IMR-90 (cell line): ENCODE measurements at places on chromosomes 2 and 18. TPM values are rescaled to one million over a fixed set of nuclear protein-coding genes. Genes with fewer than 3 reads are reported as not detected.

GRCh38 chr18:811892-812375 is at the start of gene YES1:
Gene YES1, minus strand, starts transcription at chr18:812242. Its CDS starts 55,415 bp downstream, at chr18:756827.
- no peak for DNase-seq

DNA sequence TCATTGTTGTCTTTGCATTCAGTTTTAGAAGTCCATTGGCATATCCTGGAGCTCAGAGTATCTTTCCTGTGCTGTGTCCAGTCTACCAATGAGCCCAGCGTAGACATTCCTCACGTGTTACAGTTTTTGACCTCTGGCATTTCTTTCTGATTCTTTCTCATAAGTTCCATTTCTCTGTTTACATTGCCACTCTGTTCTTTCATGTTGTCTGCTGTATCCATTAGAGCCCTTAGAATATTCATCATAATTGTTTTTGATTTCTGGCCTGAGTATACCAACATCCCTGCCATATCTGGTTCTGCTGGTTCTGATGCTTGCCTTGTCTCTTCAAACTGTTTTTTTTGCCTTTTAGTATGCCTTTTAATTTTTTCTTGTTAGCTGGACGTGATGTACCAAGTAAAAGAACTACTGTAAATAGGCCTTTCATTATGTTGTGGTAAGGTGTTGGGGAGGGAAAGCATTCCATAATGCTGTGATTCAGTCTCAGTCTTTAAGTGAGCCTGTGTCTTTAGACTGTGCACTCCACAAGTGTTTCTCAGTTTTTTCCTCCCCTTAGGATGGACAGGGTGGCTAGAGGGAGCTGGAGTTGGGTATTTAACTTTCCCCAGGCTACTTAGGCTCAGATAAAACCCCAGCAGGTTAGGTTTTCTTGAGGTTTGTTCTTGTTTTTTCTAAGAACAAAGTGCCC is 35.6 kb downstream of the CEP192 start:
- peak; percentile 53 for DNase-seq

- no peak for DNase-seq
Observed at GRCh38 chr2:138974651-138975050, 194.5 kb upstream of the NXPH2 start.

GRCh38 chr2:121078899-121079298 is 206.1 kb downstream of the TFCP2L1 start:
- DNase-seq = no peak

GRCh38 chr2:148021059-148021861 is at the start of gene MBD5:
Gene MBD5, plus strand, starts transcription at chr2:148021091.
- peak; percentile 58 for DNase-seq

- DNase-seq = no peak
Observed at GRCh38 chr18:78192054-78192453, 787.6 kb upstream of the SALL3 start.

GRCh38 chr2:10664652-10665051 is 25.1 kb downstream of the NOL10 start:
- no peak for DNase-seq

Gene CDK5R2
- not detected in 2 replicates for polyA plus RNA-seq

Gene SMAD2
- 35.8 and 41.7 TPM in 2 replicates for polyA plus RNA-seq

DNA sequence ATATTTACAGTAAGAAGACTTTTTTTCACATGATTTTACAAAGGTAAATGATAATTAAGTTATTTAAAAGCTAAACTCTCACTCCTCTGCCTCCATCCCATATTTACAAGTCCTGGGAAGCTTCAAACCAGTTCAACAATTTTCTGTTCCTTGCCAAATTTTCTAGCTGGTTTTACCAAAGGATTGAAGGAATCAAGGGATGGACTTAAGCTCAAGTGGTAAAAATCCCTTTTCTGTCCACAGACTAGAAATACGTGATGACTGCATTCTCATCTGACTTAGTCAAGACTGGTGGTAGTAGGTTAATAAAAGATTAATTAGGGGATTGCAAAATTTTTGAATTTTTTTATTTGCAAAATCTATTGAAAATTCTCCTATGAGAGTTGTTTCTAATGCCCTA is 297.3 kb downstream of the MTX2 start:
- no peak for DNase-seq

Gene CRYGD
- polyA plus RNA-seq = not detected in 2 replicates

DNA sequence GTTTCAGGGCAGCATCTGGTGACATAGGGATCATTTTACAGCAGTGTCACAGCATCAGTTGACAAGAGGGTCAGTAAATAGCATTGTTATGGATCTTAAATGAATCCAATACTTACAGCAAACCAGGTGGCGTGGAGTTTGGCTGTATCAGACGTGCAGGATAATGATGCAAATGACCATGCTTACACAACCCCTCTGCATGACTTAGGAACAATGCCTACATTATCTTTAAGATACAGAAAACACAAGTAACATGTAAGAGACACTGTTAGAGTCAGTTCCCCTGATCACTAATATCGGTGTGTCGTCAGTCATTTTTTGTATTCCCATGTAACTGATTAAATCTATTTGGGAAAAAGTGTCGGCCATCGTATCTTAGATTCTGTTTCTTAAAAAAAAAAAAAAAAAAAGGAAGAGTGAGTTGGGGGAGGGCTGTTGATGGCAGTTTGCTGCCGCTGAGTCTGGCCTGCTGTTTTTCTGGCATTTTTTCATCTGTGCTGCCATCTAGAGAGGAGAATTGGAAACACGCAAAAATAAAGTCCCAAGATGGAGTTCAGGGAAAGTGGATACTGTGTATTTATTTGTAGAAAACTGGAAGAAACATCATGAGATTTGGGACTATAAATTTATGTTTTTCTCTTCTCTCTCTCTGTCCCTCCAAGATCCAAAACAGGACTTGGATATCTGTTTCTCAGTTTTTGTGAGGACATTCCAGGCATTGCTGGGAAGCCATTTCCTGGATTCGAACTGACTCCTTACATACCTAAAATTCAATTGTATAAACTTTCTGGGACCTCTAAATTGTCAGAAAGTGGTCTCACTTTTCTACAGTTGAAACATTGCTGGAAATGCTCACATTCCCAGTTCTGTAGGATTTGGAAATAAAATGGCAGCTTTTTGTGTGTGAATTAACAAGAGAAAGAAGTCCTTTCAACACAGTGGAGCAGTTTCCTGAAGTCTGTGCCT is 60.3 kb upstream of the AGPS start:
- peak; percentile 83 for DNase-seq

- no peak for DNase-seq
Observed at GRCh38 chr2:236874866-236875481, 210.7 kb upstream of the COPS8 start.

- DNase-seq = peak; percentile 63
Observed at GRCh38 chr18:69161383-69162028, 239.2 kb upstream of the DOK6 start.

Gene AQP12B
- polyA plus RNA-seq = not detected in 2 replicates

Gene VWA3B
- polyA plus RNA-seq = not detected in 2 replicates

- DNase-seq = no peak
Observed at GRCh38 chr18:8994603-8995002, 107.9 kb upstream of the NDUFV2 start.

- no peak for DNase-seq
Observed at GRCh38 chr2:207012461-207012860, 73.1 kb downstream of the CPO start.

- peak; percentile 68 for DNase-seq
Observed at GRCh38 chr2:207474863-207475485, 54.8 kb upstream of the CREB1 start.

Gene ERMN
- polyA plus RNA-seq = not detected in 2 replicates

GRCh38 chr2:18792226-18792629 is 202.9 kb upstream of the NT5C1B start:
- no peak for DNase-seq

GRCh38 chr2:23529659-23530058 is 144.7 kb downstream of the KLHL29 start:
- no peak for DNase-seq

DNA sequence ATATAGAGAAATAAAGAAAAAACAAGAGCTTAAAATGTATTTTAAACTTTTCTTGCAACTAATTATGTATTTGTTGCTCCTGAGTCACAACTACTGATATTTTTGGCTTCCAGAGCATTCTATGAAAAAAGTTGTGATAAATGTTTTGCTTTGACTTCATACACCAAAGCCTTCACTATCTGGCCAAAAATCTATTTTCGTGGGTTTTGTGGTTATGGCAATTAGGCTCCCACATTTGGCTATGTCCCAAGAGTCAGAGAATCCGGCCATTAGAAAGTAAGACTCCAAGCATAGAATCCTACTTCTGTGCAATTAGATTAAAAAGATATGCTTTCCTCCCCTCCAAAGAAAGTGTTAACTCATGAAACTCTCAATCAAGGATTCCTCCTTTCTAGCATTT is 1456.1 kb upstream of the ACVR2A start:
- no peak for DNase-seq

DNA sequence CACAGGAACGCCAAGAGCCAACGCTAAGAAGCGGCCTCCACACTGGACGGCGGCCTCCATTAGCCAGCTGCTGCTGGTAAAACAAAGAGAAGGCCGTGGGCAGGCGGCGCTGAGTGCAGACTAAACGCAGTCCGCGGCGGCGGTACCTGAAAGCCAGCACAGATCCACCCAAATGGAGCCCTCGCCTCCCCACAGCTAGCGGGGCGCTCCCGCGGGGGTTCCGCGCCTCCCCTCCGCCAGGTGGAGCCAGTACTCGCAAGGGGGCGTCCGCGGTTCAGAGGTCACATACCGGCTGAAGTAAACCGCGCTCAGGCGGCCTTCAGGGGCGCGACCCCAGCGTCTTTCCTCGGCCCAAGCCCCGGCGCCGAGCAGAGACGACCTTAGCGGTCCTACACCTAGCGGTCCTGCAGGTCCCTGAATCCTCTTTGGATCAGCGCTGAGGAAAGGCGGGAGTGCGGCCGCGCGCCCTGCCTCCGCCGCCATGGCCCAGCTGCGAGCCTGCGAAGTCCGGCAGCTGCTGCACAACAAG is 293.1 kb upstream of the ERBB4 start:
- no peak for DNase-seq

Gene MOCOS
- polyA plus RNA-seq = 0.87 and 1.1 TPM in 2 replicates

- DNase-seq = no peak
Observed at GRCh38 chr2:149075853-149076252, 37.4 kb downstream of the LYPD6B start.

Gene NPPC
- 0.22 and 0.55 TPM in 2 replicates for polyA plus RNA-seq

Gene ACSL3
- 29.2 and 31.0 TPM in 2 replicates for polyA plus RNA-seq

- DNase-seq = no peak
Observed at GRCh38 chr2:151481744-151482143, 72.0 kb downstream of the RIF1 start.

GRCh38 chr2:172893111-172893510 is 157.5 kb downstream of the RAPGEF4 start:
- DNase-seq = no peak
